Anterior cingulate cortex (tissue), 58 donors: ENCODE measurements at places on chromosomes 7 and 10.

DNA sequence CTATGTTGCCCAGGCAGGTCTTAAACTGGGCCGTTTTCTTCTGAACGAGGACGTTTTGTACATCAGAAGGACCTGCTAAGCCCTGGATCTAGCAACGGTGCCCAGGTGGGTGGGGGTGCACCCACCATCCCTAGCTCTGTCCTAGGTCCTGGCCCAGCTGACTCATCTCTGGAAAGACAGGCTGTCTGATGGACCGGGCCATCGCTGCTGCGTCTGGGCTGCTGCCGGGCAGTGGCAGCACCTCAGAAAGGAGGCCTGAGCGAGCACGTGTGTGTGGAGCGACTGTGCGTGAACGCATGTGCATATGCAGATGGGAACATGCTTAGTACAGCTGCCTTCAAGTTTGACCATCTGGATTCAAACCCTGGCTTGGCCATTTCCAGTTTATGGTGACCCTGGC, 7.3 kb upstream of the ELFN1 start:
- no peak for DNase-seq

- DNase-seq = no peak
Measured at GRCh38 chr10:68137171-68137570, 27.9 kb downstream of the MYPN start.

DNA sequence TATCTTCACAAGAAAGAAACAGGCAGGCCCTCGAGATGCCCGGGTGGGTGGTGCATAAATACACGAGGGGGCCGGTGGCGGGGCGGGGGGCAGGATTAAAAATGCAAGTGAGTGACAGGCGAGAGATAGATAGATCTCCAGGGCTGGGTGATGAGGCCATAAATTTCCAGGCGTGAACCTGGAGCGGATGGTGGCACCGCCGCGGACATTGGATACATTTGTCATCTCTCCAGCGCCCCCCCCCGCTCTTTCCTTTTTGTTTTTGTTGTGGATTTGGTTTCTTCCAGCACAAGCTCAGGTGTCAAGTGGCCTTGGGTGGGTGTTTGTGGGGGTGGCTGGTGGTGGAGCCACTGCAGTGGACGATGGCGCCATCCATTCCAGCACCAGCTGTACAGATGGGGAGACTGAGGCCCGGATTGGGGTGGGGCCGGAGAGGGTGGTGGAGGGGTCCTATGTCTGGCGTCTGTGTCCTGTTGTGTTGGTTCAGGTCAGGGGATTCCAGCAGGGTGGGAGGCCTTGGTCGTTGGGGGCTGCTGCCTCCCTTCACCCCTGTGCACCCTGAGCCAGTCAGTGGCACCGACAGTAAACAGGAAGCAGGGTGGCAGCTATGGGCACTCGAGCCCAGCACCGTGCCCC, 2.9 kb downstream of the ELFN1 start:
- no peak for DNase-seq

DNA sequence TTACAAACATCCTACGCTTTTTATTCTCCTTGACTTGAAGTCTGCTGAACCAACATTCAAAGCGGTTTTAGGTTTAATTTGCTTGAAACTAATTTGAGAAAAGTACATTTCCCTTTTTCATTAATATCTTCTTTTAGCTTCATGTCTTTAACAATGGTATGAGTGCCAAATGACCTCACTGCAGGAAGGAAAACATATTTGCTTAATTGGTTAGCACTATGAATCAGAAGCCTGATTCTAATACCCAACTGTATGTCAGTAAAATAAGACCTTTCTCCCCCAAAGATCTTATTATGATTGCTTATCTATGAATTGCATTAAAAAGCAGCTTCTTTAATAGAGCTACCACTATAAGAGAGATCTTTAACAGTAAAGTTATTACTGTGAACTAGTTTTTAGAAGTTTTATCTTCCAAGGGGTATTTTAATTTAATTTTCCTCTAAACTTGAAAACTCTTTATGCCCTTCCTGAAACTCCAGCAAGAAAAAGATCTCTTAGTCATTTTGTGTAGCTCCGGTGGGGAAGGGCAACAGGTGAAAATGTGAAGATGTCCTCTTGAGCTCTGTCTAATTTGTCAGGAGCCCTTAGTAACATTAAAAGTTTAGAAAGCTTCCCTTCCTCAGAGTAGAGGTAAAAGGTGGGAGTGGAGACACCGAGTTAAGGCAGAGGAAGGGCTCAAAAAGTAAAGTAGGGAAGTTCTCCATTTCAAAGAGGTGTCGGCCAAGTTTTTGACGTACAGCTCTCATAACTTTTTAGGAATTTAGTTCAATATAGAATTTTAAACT, 6.1 kb downstream of the COL1A2 start:
- DNase-seq = no peak

- no peak for DNase-seq
Measured at GRCh38 chr10:15296701-15297100, 74.4 kb downstream of the FAM171A1 start.

DNA sequence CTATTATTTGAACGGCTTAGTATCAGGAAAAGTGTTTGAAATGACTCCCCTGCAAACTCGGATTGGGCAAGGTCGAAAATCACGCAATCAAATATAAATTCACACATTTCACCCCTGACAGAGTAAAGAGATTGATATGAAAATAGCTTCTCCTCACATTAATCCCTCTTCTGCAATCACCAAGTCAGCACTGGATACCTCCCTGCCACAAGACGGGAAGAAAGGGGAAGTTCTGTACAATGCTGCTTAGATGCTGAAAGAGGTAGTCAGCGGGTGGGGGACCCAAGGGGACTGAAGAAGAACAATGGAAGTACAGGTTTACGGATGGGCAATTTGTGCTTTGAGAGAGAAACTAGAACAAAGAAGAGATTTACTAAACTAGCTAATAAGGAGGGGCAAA, 72.0 kb upstream of the ANK3 start:
- DNase-seq = no peak

DNA sequence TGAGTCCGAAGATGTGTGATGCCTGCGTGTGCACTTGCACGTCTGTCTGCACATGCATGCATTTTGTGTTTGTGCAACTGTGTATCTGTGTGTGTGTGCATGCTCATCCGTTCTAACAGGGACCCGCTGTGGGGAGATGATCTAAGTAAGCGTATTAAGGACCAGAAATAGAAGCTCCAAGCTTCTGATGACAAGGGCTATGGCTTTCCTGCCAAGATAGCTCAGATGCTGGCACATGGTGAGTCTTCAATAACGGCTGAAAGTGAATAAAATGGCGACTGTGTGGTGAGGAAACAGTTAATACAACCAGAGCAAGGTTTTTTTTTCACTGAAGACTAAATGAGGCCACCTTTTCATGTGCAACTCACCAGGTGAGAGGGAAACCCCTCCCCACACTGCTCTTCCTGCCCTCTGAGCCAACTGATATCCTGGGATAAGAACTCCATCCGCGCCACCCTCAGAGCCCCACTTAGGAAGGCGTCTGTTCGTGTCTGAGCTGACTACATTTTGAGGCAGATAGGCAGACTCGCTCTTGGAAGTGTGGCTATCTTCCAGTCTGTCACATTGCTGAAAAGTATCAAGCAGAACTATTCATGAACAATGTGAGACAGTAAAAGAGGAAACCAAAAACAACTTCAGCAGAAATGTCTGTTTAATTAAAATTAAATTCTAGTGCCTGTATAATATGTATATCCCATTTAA, 47.4 kb upstream of the TCERG1L start:
- no peak for DNase-seq

- DNase-seq = no peak
Measured at GRCh38 chr10:124341768-124342135, 77.0 kb downstream of the OAT start.

DNA sequence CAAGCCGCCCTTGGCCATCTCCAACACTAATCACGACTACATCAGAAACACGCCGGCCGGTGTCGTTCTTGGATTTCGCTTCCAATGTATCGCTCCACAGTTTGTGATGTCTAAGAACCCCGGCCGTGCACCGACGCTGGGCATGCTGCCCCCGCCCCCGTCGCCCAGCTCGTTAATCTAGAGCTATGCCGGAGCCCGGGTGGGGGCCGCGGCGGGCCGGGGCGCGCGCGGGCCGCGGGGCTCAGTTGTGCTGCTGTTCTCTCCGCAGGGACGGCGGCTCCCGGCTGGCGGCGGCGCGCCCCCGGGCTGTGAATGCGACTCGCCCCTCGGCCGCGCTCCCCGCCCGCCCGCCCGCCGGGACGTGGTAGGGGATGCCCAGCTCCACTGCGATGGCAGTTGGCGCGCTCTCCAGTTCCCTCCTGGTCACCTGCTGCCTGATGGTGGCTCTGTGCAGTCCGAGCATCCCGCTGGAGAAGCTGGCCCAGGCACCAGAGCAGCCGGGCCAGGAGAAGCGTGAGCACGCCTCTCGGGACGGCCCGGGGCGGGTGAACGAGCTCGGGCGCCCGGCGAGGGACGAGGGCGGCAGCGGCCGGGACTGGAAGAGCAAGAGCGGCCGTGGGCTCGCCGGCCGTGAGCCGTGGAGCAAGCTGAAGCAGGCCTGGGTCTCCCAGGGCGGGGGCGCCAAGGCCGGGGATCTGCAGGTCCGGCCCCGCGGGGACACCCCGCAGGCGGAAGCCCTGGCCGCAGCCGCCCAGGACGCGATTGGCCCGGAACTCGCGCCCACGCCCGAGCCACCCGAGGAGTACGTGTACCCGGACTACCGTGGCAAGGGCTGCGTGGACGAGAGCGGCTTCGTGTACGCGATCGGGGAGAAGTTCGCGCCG, 1.9 kb downstream of the VWC2 start:
- no peak for DNase-seq

- no peak for DNase-seq
Measured at GRCh38 chr7:51786284-51786683, 469.7 kb upstream of the COBL start.

DNA sequence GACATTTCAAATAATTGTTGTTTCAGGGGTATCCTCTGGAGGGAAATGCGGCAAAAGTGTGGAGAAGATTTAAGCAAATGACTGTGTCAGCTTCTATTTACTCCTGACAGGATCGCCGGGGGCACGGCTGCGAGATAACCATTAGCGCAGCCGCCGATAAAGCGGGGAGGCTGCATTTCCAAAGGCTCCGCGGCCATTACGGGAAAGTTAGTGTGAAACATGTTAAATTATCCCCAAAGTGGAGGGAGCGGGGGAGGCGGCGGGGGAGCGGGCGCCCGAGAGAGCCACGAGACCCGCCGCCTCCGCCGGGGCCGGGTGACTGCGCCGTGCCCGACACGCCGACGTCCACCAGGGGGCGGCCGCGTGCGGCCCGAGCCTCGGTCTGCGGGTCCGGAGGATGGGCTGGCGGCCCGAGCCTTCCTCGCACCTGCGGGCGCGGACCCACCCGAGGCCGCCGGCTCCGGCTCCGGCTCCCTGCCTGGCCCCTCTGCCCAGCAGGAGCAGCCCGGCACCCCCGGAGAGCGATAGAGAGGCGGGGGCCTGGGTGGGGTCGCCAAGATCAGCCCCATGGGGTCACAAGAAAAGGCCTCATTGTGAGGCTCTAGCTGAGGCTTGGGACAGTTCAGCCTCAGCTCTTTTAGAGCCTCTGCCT, 74.4 kb upstream of the PAX2 start:
- no peak for DNase-seq

- DNase-seq = no peak
Measured at GRCh38 chr7:91050677-91051076, 213.6 kb upstream of the FZD1 start.

- DNase-seq = no peak
Measured at GRCh38 chr10:84296091-84296981, 32.1 kb upstream of the CCSER2 start.

DNA sequence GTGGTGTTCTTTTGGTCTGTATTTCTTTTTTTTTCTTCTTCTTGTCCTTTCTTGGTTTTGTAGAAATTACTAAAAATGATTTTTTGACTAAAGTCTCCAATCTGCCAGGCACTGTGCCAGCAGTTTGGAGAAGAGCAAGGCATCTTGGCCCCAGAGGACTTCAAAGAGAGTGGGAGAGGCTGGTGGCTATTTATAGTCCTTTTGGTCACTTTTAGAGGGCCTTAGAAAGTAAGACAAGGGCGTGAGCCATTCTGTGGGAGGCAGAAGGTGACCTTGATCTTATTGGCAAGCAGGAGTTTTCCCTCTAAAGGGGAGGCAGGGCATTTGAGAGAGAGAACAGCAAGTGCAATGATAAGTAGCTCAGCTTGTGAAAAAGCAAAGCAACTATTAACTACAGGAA, 211.9 kb downstream of the GALNT17 start:
- DNase-seq = no peak

GRCh38 chr7:113405296-113406056, 287.1 kb upstream of the SMIM30 start:
- no peak for DNase-seq

DNA sequence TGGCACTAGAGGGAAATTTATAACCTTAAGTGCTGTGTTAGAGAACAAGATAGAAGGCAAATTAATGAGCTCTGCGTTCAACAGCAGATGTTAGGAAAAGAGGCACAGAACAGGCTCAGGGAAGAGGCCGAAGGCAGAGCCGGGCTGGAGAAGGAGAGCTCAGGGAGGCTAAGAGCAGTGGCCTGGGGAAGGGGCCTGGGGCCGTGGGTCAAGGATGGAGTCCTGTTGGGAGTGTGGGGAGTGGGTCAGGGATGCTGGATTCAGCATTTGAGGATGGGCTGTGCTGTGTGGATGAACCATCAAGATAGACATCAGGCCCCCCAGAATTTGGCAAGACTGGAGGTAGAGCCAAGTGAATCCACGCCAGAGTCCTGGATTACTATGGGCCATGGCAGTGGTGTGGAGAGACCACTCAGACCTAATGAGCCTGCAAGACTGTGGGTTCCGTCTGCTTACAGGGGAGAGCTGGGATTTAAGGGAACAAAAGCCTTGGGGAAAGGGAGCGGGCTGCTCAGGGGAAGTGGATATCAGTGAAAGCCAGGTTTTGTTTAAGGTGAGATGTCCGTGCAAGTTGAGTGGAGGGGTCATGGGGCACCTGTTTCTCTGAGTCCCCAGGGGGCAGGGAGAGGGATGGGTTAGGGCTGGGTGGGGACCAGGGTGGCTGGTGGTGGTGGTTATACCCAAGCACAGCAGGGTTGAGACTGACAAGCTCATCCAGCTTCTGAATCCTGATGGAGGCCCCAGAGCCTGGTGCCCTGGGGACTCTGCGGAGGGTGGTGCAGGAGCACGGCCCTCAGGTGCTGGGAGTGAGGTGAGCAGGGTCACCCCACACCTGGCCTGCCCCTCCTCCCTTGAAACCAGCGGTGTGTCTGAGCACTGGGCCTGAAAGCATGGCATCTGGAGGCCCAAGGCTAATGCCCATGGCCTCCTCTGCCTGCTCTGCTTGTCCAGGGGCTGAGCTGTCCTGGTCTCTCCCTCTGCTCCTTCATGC, 101.7 kb downstream of the BMS1 start:
- no peak for DNase-seq

DNA sequence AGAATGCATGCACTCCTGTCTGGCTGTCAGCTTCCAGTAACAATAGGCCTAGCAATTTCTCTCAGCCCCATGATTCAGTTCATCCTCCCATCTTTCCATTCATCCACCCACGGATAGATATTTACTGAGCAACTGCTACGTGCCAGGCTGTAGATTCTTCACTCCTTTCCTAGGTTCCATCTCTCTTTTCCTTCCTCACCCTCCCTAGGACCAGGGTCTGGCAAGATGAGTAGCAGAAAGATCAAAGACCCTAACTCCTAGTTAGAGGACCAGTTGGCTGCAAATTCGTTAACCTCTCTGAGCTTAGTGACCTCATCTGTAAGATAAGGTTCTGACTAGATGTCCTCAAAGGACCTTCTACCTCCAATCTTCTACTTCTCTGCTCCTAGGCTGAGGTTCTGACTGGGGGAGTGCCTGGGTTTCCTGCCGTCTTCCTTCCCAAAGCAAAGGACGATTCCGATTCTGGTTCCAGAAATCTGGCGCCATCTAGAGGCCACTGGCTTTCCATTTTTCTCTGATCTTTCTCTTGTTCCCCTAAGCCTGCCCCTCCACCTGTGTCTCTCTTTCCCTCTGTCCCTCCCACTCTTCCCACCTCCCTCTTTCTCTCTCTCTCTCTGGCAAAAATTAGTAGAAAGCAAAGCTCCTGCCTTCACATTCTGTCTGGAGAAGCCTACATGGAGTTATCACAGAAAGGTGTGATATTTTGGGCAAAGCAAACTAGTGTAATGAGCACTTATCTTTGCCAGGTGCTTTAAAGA, 26.2 kb downstream of the TBATA start:
- peak; percentile 47 for DNase-seq
